ENCODE measurements at places on chromosomes 6 and 20. TPM values are rescaled to one million over a fixed set of nuclear protein-coding genes. Genes with fewer than 3 reads are reported as not detected.

The SERPINB1 gene
- 54.6 TPM for total RNA-seq

The RSPH4A gene
- total RNA-seq = under 0.01 TPM

The SLC17A2 gene
- not detected for total RNA-seq

The ZSCAN26 gene
- 26.1 TPM for total RNA-seq
